ENCODE measurements at places on chromosomes 4 and X.

- DNase-seq, result no peak
Measured at GRCh38 chr4:107187091-107187490, 151.0 kb upstream of the DKK2 start.

- no peak for DNase-seq
Measured at GRCh38 chr4:113835005-113835404, 73.5 kb upstream of the CAMK2D start.

DNA sequence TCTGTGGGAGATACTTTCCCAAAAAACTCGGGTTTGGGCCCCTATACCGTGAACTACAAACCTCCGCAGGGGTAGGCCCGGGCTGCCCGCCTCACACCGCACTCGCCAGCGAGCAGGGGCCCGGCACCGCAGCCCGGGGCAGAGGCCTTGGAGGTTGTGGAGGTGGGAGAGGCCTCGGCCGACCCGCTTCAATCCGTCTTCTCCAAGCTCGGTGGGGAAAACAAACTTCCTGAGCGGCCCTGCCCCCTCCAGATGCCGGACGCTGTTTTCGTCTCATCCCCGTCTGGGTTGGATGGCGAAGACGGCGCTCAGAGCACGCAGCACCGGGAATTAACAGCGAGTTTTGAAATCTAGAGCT, 442 bp upstream of the MCUB start:
- DNase-seq, result no peak

DNA sequence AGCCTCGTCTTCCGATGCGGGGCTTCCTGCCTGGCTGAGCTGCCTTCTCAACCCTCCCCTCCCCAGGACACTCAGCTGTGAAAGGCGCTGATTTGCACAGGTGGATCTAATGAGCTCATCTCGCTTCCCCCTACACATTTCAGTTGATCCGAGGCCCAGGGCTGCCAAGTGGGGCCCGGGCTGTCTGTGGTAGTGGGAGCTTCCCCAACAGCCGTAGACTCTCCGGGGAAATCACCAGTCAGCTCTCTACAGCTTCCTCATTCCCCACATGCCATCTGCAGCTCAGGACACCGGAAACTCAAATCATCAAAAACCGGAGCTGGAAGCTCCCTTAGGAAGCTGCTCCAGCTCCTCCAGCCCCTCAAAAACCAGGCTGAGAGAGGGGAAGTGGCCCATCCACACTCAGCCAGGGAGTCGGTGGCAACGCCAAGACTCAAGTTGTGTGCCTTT, 56.2 kb downstream of the SMIM20 start:
- DNase-seq, result no peak

DNA sequence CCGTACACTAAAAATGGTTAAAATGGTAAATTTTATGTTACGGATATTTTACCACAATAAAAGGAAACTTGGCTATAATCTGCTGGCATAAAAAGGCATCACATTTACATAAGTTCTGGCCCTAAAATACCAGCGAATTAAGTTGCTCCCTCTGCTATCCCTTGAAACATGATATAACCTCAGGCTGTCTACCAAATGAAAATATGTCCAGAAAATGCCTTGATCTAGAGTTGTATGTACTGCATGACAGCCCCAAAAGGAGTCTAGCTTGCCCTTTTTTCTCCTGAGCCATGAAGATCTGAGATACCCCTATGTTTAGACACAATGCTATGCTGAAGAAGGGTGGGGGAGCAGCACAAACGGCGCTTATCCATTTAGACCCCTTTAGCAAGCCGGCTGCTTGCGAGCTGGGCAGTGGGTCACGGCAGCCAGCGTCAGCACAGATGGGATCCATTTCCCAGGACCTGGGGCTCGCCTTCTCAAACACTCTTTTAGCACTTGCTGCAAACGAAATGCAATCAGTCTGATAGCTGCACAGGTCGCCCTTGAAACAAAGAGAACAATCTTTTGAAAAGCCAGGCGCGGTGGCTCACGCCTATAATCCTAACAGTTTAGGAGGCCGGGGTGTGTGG, 77.0 kb downstream of the AFAP1 start:
- DNase-seq, result no peak

GRCh38 chr4:124321364-124321763, 391.2 kb downstream of the ANKRD50 start:
- DNase-seq, result no peak

DNA sequence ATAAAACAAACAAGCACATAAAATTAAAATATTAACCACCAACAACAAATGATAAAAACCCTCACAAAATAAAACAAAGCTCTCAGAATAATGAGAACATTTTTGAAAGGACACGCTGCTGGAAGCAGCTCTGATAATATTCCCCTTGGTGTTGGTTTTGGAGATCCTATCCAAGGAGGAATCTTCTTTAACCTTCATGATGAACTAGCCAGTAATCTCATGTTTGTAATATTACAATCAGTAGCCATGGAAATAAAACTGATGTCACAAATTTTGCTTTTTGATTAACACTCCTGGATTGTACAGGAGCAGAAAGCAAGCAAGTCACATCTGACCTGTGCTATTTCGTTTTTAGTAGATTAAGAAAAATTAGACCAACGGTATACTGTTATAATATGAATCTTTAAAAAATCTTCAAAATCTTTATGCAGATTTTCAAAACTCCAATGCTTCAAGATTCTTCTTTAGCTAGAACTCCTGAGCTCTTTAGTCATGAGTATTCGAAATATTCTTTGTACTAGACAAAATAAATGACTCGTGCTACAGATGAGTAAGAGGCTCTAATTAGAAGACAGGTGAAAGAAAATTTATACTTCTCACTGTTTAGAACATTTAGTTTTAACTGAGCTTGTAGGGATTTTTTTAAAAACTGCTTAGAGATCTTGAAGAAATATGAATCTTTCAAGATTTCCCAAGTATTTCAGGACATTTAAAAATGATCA, 154.1 kb downstream of the RASL11B start:
- no peak for DNase-seq

DNA sequence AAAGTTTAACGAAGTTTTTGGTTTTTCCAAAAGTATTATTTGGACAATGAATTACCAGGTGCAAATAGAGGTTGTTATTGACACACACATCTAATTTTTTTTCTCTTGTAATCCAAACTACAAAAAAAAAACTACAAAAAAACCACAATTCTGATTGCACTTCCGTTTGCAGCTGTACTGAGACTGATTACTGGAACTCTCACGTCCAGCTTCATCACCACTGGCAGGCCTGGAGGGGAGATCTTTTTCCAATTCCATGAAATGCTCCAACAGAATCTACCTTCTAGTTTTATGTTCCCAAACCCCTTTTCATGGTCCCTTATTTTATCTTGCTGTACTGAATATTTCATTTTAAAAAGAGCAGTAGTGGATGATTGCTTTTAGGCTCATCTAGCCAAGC, 1118.3 kb downstream of the C4orf33 start:
- peak; percentile 15 for DNase-seq

DNA sequence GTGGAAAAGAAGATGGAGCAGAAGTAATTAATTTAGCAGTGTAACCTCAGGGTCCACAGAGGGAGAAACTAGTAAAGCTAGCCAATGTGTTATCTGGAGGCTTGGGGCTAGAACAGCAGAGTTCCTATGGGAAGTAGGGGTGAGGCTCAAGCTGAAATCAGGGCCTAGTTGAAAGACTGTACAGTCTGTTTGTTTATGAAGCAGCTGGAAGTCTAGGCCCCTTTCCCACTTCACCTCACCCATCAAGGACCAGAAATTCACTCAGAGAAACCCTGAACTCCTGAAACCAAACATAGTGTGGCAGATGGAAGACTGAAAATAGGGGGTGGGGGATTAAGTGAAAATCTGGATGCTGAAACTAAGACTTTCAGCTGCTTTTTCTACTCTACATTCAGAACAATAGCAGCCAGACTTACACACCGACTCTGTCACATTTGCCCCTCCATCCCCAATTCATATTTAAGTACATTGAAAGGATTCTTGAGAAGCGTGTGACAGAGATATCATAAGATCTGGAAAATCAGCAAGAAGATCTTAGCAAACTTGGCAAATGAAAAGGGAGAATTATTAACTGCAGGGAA, 32.6 kb upstream of the FAM241A start:
- DNase-seq, result no peak

GRCh38 chr4:38132843-38133662, 172.9 kb downstream of the PTTG2 start:
- DNase-seq, result peak; percentile 74

DNA sequence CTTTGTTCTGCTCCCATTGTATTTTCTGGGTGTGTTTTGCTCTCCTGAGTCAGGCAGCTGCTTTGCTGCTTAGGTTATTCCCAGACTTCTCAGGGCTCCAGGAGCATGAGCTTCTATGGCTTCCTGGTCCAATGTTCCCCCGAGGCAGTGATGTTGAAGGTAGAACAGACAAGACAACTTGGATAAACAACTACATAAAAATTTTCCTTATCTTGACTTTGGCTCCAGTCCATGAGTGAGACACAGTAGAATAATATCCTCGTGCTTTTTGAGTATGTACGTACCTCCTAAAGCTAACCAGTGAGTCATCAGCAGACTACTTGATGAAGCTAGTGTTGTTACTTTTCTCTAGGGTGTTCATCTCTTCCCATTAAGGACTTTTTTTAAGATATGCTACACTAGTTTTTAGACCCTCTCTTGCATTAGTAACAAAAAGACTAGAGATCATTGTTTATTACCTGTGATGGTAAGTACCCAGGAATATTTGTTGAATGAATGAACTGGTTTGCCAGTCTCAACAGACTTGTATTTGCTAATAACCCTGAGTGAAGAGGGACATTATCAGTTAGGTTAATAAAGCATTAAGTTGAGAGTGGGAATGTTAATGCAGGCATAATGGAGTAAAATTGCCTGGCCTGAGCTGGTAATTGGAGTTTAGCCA, 131.9 kb downstream of the FHIP1A start:
- no peak for DNase-seq

DNA sequence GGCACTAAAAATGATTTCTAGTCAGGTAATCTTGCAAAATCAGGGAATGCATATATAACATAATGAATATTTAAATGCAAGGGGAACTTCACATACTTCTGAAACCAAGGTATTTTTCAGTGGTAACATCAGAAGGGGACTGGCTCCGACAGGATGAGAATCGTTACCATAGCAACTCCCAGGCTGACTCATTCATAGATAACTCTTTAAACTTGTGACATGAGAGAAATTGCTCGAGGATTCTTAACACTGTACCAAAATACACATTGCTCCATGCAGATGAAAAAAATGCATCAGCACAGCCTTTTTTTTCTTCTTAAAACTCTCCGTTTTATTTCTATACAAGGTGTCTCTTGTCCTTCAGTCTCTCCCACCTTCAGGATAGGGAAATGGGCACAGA, 114.3 kb downstream of the GABRB1 start:
- peak; percentile 87 for DNase-seq

GRCh38 chr4:115803825-115804224, 690.4 kb upstream of the NDST4 start:
- DNase-seq, result no peak

GRCh38 chr4:4308800-4309441, 18.9 kb downstream of the ZBTB49 start:
- no peak for DNase-seq

- peak; percentile 28 for DNase-seq
Measured at GRCh38 chr4:153705743-153706468, 21.8 kb downstream of the TLR2 start.

Measured in MM.1S (cell line).